ENCODE measurements at places on chromosomes 12 and 14.

DNA sequence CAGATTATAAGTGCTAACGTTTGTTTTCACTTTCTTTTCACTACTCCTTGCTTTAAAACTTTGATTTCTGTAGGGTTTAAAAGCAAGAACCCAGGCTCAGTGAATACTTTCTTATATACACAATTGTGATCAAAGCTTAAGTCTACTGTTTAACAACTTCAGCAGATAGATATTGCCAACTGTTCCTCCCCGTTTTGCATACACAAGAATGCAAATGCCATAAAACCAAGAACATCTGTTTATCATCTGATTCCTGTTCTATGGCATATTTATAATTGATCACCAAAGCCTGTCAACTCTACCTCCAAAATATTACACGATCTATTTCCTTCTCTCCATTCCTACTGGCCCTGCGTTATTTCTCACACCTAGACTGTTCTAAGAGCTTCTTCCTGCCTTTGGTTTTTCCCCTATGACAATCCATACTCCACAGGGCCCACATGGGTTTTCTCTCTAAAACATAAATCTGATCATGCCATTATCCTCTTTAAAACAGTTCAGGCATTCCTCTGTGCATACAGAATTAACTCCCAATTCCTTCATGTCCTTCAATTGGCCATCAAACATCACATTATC is 15.9 kb downstream of the MED13L start:
- no peak for DNase-seq

GRCh38 chr12:44223736-44224135 is 387.9 kb downstream of the TMEM117 start:
- no peak for DNase-seq

GRCh38 chr12:132362996-132363660 is 33.7 kb upstream of the GALNT9 start:
- no peak for DNase-seq

DNA sequence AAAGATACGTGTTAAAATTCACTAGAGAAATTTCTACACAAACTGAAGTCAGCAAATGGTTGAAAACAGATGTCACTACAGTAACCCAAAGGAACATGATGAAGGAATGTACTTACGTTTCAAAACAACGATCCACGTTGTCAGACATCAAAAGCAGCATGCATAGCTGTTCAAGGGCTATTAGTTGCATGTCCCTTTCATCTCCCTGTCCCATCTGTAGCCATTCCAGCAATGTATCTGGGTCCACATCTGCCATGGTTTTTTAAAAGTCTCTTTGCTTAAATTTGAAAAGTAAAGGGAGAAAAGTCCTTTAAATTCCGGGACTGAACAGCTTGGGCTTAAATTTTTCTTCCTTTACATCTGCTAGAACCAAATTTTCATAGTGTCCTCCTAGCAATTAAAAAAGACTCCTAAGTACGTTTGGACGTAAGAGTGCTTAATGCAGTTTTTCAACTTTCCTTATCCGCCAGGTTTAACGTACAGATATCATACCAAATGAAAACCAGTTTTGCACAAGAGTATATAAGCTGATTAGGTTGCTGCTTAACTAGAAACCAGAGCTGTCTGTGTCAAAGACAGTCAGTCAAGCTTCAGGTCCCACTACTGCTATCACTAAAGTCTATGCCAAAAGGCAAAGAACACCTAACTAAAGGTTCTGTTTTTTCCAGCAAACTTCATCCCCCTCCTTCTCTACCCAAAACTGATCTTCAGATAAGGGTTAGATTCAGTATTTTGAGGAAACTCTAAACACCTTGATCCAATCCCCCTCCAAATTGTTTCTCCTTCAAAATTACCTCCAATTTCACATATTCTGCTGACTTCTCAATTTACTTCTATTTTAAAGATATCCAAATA is 1.7 kb downstream of the HECTD1 start:
- DNase-seq, result no peak

- DNase-seq, result no peak
Observed at GRCh38 chr14:105071326-105071725, 6.1 kb upstream of the GPR132 start.

DNA sequence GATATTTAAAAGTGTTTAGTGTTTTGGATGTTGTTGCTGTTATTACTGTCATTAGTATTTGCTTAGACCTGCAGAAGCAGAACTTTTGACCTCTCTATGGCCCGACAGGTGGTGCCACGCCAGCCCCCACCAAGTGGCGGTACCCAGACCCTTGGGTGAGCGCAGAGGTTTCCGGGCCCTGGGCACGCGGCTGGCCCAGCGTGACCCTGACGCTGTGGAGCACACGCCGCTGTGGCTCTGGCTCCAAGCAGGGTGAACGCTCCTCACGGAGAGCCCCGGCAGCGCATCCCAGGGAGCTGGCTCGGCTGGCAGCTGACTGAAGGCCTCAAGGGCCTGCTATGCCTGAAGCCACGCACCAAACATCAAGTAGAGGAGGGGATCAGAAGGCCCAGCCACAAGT is 22.6 kb downstream of the SLC25A47 start:
- peak; percentile 27 for DNase-seq

- no peak for DNase-seq
Observed at GRCh38 chr14:100599981-100600380, 12.8 kb upstream of the BEGAIN start.

DNA sequence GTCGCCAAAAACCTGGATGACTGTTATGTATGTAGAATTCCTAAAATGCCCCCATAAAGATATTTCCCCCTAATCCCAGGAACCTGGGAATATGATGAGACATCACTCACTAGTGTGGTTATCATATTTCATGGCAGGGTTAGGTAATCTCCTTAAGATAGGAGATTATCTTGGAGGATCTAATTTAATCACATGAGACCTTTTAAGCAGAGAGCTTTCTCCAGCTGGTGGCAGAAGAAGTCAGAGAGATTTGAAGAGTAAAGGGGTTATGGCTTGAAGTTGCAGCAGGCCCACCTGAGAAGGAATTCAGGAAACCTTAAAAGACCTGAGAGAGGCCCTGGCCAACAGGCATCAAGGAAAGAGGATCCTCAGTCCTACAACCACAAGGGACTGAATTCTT is 53.6 kb downstream of the DYRK2 start:
- no peak for DNase-seq

DNA sequence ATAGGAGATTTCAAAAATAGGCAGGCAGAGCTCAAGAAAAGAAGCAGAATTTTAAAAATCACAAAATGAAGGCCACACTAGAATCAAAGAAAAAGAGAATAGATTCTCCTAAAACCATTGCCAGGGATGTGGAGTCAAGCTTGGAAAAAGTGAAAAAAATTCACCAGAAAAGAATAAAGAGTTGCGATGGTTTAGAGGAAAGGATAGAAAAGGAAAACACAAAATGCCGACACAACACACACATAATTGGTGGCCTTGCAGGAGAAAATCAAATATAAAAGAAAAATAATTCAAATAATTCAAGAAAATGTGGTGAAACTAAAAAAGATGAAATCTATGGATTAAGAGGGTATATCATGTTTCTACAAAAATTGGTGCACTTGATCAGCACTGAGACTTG is 181.6 kb upstream of the C14orf180 start:
- DNase-seq, result no peak

DNA sequence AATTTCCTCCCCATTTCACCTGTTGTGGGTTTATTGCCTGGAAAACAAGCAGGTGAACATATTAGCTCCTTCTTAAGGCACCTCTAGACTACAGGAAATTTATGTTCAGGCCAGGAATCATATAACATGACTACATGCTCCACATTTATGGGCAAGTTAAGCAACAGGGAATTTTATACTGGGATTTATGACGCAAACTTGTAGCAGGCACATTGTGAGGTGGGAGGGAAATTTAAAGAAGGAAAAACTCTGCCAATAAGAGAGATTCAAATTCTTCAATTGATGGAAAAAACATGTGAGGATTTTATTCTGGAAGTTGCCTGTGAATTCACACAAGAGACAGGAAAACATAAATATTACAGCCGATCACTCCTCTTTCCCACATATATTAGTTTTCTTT is 93.9 kb downstream of the TBC1D30 start:
- no peak for DNase-seq

DNA sequence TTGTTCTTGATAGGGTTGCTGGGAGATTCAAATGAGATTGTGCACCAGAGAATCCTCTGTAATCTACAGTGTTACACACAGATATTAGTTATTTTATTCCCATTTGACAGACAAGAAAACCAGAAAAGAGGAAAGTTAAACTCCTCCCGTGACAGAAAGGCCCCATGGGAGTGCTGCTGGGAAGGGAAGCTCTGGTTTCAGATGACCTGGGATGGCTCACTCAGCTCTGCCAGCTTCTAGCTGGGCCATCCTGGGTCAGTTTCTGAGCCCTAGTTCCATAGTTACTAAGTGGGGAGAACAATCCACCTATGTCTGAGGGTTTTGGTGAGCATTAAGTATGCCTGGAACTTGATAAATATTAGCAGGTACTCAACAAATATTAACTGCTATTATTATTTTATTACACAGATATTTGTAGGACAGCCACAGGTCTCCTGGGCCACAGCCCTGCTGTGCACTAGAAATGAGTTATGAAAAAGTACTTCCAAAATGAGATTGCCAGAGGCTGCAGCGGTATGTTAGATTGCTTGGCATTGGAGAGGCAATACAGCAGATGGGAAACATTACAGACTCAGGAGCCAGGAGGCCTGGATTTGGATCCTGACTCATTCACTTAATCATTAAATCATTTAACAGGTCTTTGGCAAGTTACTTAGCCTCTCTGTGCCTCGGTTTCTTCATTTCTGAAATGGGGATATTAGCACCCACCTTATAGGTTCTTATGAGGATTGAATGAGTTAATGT is 47.1 kb upstream of the STON2 start:
- DNase-seq, result no peak

- DNase-seq, result no peak
Observed at GRCh38 chr12:447141-447540, 12.6 kb upstream of the B4GALNT3 start.

- DNase-seq, result peak; percentile 16
Observed at GRCh38 chr12:1929985-1930802, 11.7 kb upstream of the CACNA2D4 start.

DNA sequence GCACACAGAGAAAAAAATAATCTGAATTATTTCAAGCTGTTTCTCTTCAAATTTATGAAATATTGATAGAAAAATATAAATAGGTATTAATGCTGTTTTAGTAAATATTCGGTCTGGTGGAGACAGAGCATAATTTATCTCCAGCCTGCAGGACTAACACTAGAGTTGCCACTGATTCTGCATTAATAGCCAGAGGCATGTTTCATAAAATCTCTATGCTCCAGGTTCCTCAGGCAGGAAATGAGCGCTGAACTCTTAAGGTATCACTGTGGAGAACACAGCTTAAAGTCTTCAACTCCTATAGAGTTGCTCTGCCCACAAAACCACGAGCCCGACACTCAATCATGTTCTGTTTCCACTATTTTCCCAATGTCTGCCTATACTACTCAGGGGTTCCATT is 470.0 kb upstream of the TMPO start:
- DNase-seq, result no peak

DNA sequence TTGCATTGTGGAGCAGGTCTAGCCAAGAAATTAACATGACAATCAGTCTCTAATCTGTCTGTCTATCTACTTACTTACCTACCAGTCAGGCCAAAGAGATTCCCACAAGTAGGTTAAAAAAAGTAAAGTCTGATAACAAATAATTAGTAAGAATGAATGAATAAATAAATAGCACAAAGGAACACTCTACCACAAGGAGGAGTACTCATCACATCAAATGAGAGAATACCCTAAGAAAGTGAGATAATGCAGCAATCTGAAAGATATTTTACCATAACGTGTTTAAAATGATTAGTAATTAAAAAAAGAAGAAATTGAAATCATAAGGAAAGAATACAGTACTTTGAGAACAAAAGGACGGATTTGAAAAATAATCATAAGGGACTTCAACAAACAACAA is 187.2 kb downstream of the SYNE2 start:
- DNase-seq, result no peak

DNA sequence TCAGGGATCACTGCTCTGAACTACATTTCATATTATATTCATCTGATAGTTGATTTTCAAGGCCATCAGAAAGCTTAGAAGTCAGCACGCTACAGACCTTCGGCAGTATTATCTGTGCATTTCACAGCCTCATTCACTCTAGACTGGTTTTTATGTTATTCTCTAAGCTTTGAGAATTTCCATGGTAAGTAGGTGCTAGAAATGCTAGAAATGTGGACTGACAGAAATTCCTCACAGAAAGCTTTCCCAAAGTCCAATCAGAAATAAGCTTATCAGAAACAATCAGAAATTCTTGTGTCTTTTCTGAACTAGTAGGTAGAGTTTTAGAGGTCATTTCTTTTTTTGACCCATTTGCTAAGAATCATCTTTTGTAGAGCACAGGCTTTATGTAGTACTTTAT is 176.6 kb downstream of the TMTC3 start:
- DNase-seq, result no peak

DNA sequence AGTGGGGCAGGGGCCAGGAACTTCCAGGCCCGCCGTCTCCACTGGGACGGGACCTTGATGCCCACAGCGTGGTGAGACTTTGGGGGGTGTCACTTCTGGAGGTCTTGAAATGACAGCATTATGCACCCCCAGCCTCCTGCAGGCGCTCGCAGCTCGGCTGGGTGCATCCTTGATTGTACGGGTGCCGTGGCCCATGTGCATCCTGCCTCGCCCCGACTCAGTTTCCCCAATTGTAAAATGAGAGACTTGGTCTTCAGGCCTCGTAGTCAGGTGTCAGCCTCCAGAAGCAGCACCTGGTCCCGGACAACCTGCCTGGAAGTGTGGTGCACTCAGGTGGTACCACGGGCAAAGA is 8.9 kb upstream of the PUS1 start:
- DNase-seq, result peak; percentile 44

DNA sequence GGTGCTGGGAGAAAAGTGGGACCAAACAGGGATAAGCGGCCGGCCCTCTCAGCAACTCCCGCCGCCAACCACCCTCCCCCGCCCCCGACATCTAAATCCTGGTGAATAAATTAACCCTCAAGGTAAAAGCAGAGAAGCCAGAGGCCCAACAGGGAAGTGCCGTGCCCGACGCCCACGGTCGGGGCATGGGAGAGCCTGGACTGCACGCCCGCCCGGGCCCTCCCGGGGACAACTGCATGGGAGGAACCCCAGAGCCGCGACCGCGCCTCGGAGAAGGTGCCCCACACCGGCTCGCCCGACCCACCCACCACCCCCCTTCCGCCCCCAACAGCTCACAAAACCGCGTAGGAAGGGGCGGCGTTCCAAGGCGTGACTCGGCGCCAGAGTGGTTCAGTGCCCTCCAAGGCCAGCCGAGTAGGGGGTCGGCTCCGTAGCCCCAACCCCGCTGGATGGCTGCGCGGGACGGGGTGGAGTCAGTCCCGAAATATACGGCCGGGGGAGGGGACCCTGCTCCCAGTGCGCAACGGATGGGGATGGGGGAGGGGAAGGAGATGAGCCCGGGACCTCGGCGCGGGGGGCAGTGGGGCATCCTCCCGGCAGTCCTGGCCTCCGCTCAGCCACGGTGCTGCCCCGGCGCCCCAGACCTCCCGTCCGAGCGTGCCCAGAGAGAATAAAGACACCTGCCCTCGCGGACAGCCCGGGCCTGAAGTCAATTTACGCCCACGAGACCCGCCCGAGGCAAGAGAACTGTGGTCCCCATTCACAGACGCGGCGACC is 732 bp downstream of the SLC25A29 start:
- peak; percentile 89 for DNase-seq

DNA sequence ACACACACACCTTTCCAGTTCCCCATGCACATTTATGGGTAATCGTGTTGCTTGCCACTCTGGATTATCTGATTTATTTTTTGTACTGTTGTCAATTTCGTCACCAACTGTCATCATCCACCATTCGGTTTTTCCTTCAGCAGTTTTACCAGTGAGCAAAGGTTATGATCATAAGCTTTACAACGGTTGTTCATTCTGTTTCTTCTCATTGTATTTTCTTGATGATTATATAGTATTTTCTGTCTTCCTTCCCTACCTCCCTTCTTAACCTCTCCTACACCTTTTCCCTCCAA is 680 bp downstream of the NECAP1 start:
- no peak for DNase-seq

All from H7 (cell line).